Natural killer cell treated with Interleukin-12 subunit alpha and Interleukin-12 subunit beta and Interleukin-15 and Interleukin-18, amount 100 ng/mL, for 72 hours (primary cell): ENCODE measurements at places on chromosomes 13 and 19.

DNA sequence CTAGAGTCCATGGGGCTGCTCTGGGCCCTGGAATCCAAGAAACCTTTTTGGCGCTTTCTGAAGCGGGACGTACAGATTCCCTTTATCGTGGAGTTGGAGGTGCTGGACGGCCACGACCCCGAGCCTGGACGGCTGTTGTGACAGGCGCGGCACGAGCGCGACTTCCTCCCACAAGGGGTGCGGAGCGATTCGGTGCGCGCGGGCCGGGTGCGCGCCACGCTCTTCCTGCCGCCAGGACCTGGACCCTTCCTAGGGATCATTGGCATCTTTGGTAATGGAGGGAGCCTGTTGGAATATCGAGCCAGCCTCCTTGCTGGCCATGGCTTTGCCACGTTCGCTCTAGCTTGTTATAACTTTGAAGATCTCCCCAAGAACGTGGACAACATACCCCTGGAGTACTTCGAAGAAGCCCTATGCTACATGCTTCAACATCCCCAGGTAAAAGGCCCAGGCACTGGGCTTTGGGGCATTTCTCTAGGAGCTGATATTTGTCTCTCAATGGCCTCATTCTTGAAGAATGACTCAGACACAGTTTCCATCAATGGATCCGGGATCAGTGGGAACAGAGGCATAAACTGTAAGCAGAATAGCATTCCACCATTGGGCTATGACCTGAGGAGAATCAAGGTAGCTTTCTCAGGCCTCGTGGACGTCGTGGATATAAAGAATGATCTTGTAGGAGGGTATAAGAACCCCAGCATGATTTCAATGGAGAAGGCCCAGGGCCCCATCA, 3.5 kb upstream of the ZFP82 start:
- no peak for DNase-seq
- H3K27me3 ChIP-seq, result peaks cover 23% of the 10 kb centered on the region
- H3K27ac ChIP-seq, result no peak overlapping the region
- H3K4me1 ChIP-seq, result peaks cover 17% of the 10 kb centered on the region
- H3K36me3 ChIP-seq, result peaks cover 14% of the 10 kb centered on the region

GRCh38 chr13:96769874-96770273, 224.4 kb downstream of the OXGR1 start:
- no peaks in the 10 kb centered on the region for H3K4me1 ChIP-seq
- no peak overlapping the region for H3K27ac ChIP-seq
- no peaks in the 10 kb centered on the region for H3K27me3 ChIP-seq
- H3K4me3 ChIP-seq, result no peak overlapping the region
- no peak for DNase-seq

DNA sequence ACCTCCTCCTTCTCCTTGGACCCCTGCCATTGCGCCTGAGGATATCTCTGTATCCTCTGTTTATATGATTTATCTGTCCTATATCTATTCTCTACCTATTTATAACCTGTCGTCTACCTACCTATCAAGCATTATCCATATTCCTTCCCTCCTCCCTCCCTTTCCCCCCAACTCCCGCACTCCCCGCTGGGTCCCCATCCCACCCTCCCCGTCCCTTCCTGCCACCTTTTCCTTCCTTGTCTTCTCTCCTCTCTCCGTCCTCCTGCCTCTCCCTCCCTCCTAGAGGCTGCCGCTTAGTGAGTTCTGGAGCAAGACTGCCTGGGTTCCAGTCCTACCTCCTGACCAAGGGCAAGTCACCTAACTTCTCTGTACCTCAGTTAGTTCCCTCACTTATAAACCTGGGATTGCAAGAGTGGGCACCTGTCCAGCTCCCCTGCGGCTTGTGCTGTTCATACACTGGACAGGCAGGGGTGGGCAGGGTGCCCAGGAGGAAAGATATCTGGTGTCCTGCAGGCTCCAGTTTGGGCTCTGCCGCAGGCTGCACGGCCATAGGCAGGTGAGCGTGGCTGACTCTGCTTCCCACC, 16.1 kb downstream of the TTYH1 start:
- peaks cover 11% of the 10 kb centered on the region for H3K27me3 ChIP-seq
- H3K4me1 ChIP-seq, result peaks cover 13% of the 10 kb centered on the region
- H3K27ac ChIP-seq, result no peak overlapping the region
- peak overlapping the region; percentile 9 for H3K4me3 ChIP-seq
- DNase-seq, result no peak
- H3K36me3 ChIP-seq, result no peaks in the 10 kb centered on the region

- H3K4me3 ChIP-seq, result peak overlapping the region; percentile 27
- H3K4me1 ChIP-seq, result peaks cover 10% of the 10 kb centered on the region
- H3K36me3 ChIP-seq, result no peaks in the 10 kb centered on the region
- H3K27me3 ChIP-seq, result peaks cover 46% of the 10 kb centered on the region
These were observed 14.0 kb upstream of the RAB20 start for GRCh38 chr13:110575322-110576069.

- H3K4me1 ChIP-seq, result no peaks in the 10 kb centered on the region
- H3K36me3 ChIP-seq, result no peaks in the 10 kb centered on the region
- no peaks in the 10 kb centered on the region for H3K27me3 ChIP-seq
- H3K27ac ChIP-seq, result no peak overlapping the region
- no peak overlapping the region for H3K4me3 ChIP-seq
- no peak for DNase-seq
These were observed 14.2 kb upstream of the PTBP1 start for GRCh38 chr19:782878-783668.

- no peaks in the 10 kb centered on the region for H3K27me3 ChIP-seq
- H3K27ac ChIP-seq, result no peak overlapping the region
- no peak for DNase-seq
- H3K4me1 ChIP-seq, result peaks cover 28% of the 10 kb centered on the region
These were observed 48.4 kb downstream of the DNAJC15 start for GRCh38 chr13:43071824-43072223.

DNA sequence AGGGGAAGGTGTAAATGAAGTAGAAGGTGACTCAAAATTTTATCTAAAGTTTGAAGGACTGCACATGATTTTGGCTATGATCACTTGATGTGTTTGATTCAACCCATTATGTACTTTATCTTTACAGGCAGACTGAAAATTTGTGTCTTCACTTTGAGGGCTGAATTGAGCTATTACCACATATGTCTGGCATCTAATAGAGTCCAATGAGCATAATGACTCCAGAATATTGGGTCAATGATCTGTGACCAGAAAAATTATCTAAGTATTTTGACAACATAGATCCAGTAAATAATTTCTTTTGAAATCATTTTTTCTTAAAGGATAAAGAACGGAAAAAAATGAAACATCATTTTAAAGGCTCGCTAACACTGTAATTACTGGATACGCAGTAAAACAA, 2810.0 kb downstream of the PCDH9 start:
- no peak overlapping the region for H3K27ac ChIP-seq
- no peaks in the 10 kb centered on the region for H3K27me3 ChIP-seq
- no peaks in the 10 kb centered on the region for H3K4me1 ChIP-seq
- H3K4me3 ChIP-seq, result no peak overlapping the region

- H3K36me3 ChIP-seq, result no peaks in the 10 kb centered on the region
- H3K27me3 ChIP-seq, result no peaks in the 10 kb centered on the region
- H3K27ac ChIP-seq, result no peak overlapping the region
- peaks cover 15% of the 10 kb centered on the region for H3K4me1 ChIP-seq
These were observed 34.6 kb upstream of the KATNAL1 start for GRCh38 chr13:30341815-30342570.

DNA sequence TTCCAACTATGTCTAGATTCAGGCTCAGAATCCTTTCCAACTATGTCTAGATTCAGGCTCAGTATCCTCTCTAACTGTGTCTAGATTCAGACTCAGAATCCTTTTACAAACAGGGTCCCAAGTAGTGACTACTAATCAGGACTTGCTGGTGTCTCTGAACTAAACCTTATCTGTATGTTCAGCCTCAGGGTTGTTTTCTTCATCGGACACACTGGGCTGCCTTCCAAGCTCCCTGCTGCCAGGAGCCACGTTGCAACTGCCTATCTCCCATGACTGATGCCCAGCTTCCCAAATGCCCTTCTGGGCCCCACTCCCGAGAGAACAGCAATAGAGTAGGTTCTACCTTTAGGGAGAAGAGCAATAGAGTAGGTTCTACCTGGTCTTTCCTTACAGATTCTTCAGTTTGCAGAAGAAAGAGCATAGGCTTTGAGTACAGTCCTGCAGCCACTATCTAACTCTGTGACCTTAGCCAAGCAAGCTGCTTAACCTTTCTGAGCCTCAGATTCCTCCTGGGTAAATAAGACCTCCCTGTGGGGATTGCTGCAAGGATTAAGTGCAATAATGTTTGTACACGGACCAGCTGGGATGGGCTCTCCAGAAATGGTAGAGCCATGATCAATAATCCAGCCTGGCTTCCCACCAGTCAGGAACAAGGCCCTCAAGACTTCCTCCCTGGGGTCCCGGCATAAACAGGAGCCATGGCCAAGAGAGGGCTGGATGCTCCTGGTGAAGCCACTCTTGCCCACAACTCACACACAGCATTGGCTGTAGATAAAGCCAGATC, 61.5 kb downstream of the ZIC5 start:
- DNase-seq, result no peak
- peaks cover 31% of the 10 kb centered on the region for H3K27me3 ChIP-seq
- H3K36me3 ChIP-seq, result peaks cover 6% of the 10 kb centered on the region
- H3K27ac ChIP-seq, result no peak overlapping the region
- H3K4me1 ChIP-seq, result peaks cover 16% of the 10 kb centered on the region

GRCh38 chr13:79678100-79678499, 197.1 kb downstream of the NDFIP2 start:
- no peaks in the 10 kb centered on the region for H3K4me1 ChIP-seq
- no peak overlapping the region for H3K4me3 ChIP-seq
- peaks cover 7% of the 10 kb centered on the region for H3K27me3 ChIP-seq
- no peak for DNase-seq
- no peaks in the 10 kb centered on the region for H3K36me3 ChIP-seq

- peaks cover 32% of the 10 kb centered on the region for H3K4me1 ChIP-seq
- no peak for DNase-seq
- H3K36me3 ChIP-seq, result no peaks in the 10 kb centered on the region
- peak overlapping the region; percentile 5 for H3K27ac ChIP-seq
- H3K27me3 ChIP-seq, result no peaks in the 10 kb centered on the region
These were observed 7.1 kb downstream of the LAMP1 start for GRCh38 chr13:113304121-113304520.
